ENCODE measurements at places on chromosomes 13 and 19.
A peak's percentile ranks its signal among the peaks of the same experiment; 100 is the strongest.

GRCh38 chr19:43564800-43565199 is 10.5 kb downstream of the XRCC1 start:
- no peak for DNase-seq

DNA sequence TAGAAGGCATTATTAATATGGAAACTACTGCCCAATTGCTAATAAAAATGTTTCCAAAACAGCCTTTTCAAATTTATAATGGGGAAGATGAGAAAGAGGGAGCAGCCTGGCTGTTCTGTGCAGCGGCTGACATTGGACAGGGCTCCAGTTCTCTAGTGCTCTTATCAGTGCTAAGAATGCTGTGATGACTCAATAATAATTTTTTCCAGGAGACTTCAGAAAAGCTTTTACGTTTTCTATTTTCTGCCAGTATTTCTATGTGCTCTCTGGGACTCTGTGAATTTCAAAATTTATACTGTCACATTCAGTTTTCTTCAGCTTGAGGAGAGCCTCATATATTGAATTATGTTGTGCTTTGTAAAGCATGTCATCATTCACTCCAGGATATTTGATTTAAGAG is 209.6 kb downstream of the VWA8 start:
- DNase-seq = no peak

DNA sequence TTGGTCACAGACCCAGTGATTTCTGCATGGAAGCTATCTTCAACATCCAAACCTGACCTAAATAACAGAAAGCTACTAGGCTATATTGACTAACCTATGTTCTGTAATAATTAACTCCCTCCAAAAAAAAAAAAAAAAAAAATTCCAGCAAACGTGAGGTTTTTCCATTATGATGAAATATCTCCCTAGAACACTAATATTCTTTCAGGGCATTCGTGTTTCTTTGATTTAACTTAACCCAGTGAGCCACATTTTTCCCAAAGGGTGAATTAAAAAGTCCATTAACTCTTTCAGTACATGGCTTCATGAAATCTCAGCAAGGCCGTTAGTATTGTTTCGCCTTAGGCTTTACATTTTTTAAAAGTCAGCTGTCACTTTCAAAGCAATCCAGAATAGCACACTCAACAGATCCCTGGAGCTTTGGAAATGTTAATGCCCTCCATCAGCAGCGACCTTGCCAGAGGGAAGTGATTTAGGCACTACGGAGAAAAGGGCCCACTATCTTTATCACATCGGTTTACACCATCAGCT is 175.8 kb downstream of the DCT start:
- DNase-seq = peak; percentile 69

DNA sequence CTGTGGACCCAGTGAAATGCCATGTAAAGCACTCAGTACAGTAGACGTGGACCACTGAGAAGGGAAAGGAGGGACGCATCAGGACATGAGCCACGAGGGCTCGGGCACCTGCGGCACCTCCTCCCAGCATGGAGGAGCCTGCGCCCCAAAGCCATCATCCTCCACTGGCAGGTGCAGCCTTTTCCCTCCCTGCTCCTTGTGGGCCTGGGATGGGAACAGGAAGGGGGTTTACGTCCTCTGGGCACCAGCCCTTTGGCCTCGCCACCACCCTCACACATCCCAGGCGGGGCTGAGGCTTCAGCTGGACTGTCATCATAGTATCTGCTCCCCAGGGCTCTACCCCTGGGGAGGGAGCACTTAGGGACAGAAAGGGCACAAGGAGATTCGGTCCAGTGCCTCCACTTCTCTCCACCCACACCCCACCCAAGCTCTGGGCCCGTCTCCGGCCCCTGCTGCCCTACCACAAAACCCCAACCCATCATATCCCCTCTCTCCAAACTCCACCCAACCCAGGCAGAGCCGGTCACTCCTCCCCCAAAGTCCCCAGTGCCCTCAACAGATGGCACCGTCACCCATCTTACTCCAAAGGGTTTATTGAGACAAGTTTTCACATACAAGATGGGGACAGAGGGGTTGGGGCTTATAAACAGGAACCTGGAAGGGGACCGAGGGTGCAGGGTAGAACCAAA is 2.2 kb upstream of the PRKD2 start:
- no peak for DNase-seq

DNA sequence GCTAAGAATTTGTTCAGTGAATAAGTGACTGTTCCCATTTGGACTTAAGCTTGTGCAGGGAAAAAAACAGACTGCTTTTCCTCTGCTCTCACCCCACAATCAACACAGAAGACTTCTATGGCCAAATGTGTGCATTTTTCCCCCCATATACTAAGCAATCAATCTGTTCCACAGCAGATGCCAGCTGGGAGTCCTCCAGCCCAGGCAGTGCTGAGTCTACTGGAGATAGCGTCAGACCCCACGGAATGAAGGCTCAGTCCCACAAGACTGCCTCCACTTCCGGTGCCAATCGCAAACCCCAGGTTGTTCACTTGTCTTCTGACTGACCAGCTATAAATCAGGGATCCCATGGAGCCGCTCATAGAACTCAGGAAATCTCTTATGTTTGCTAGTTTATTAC is 69.5 kb upstream of the ANKRD10 start:
- DNase-seq = no peak

DNA sequence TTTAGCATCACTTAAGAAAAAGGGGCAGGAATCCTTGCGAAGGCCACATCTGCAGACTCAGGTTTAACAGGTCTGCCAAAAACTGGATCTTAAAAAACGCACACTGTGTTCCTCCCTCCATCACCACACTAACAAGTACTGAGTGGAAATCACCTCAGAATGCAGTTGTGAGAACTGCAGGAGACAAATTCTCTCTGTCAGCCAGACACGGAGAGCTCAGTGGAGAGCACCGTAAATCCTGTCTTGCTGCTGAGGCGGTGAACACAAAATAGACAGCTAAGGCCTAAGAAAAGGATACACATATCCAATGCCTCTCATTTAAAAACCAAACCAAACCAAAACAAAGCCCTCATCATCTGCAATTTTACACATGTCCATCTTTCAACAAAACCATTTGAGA is 1287.6 kb downstream of the EFNB2 start:
- no peak for DNase-seq

GRCh38 chr19:52211926-52212571 is 22.2 kb downstream of the PPP2R1A start:
- DNase-seq = no peak
